ENCODE measurements at places on chromosomes 7 and 10.

GRCh38 chr7:73903321-73904218 lies 42.6 kb downstream of the TMEM270 start:
- DNase-seq, result no peak

DNA sequence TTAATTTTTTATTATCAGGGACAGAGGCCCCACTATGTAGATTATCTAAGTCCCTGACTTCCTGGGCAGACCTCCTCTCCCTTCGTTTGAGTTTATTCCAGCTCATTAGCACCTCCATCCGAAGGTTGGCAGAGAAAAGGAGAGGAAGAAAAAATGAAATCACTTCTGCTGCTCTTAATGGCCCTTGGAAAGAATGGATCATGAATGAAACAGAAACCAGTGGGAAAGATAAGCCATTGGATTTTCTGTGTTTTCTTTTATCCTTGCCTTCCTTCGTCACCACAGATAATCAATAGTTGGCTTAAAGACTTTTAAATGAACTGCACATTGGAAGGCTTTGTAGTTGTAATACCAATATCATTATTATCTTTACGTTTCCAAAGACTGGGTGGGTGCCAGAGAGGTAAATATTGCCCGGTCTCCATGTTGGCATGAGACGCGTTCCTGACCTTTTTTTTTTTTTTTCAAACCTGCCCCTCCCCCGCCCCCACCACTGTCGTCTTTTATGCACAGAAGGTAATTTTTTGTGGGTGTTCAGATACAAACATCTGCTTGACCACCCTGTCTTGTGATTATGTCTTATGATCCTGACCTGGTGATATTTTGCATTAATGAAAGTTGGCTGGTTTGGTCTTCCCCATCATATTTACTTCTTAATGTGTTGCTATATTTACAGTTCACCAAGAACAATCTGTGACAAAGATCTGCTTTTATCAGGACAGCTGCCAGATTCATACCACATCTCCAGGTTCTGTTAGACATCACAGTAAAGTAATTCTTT lies 116.8 kb downstream of the ARID5B start:
- no peak for DNase-seq

DNA sequence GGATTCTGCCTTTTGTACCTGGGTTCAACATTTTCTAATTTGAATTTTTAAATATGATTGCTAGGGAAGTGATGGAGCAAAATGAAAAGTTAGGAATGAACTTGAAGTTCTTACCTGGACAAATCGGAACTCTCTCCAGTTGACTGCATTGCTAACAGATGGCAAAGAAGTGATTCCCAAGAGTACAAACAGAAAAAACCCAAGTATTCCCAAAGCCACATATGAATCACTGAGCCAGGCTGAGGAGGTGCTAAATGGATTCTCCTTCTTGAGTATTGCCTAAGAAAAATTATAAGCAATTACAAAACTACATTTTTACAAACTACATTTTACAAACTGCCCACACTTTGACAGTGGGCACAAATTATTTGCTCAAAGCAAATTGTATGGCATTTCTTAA lies 25.9 kb downstream of the STEAP4 start:
- DNase-seq, result no peak

DNA sequence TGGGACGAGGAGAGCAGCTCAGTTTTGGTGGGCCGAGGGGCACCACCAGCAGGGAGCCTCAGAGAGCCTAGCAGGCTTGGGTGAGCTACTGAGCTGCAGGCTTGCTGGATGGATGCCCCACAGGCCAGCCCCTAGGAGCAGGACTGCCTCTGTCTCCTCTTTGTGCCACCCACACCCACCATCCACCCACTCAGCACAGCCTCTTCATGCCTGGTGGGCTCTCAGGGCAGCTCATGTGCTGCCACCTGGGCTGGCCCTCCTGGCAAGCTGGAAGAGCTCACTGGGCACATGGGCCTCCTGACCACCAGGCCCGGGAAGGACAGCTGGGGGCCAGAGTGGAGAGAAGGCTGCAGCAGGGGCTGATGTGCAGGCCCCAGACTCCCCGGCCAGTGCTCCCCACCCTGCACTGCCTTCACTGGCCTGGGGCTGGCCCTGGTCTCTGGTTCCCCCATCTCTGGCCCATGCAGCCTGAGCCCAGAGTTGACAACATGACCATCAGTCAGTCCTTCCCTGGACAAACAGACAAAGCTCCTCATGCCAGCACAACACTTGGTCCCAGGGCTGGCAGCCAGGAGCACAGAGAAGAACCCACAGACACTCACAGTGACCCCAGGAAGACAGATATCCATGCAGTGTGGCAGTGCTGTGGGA lies 8.2 kb downstream of the RASGEF1A start:
- DNase-seq, result peak; percentile 22

Data from GM13977 (cell line).